T-helper 9 cell (primary cell): ENCODE measurements at places on chromosomes 4 and X.

- DNase-seq: no peak
Observed at GRCh38 chrX:22378296-22378695, 105.6 kb downstream of the CBLL2 start.

DNA sequence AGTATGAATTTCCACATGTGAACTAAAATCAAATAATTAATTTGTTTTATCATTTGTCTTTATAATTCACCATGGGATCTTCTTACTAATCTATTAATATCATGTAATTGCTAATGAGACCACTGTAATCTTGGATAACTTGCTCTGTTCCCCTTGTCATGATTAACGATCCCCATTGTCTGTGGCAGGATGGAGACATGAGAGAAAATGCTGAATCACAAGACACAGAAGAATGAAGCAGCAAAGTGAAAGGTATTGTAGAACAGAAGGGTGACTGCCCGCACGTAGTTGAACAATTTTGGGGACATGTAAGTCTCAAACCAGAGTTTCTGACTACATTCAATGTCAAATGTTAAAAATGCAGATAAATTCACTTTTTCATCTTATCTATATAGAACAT is 135.2 kb downstream of the EPHA5 start:
- DNase-seq: no peak

GRCh38 chrX:114962209-114962608 is 55.2 kb downstream of the IL13RA2 start:
- DNase-seq: no peak

GRCh38 chr4:23747281-23747735 is 142.5 kb downstream of the PPARGC1A start:
- no peak for DNase-seq

GRCh38 chrX:139200793-139201192 is 329.7 kb upstream of the F9 start:
- no peak for DNase-seq

GRCh38 chr4:16226816-16227461 is 668 bp upstream of the TAPT1 start:
- DNase-seq: peak; percentile 24

GRCh38 chr4:23504083-23504482 is 385.8 kb downstream of the PPARGC1A start:
- DNase-seq: no peak

GRCh38 chr4:38185406-38186144 is 225.4 kb downstream of the PTTG2 start:
- DNase-seq: no peak

DNA sequence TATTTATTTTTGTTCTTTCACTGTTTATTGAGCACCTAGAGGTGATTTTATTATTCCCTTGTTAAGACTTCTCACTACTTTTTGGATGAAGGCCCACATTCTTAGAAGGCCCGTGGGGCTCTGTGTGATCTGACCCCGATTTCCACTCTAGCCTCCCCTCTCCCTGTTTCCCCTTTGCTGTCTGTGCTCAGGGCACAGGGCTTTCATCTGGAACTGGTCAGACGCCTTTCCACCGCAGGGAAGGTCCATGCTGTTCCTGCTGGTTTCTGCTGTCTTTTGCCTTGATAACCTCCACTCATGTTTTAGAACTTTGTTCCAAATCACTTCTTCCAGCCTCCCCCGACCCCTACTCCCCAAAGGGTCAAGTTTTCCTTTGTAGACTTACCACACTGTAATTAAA is 31.3 kb upstream of the ANAPC4 start:
- no peak for DNase-seq

- DNase-seq: no peak
Observed at GRCh38 chrX:51862920-51863319, 30.5 kb upstream of the MAGED1 start.

DNA sequence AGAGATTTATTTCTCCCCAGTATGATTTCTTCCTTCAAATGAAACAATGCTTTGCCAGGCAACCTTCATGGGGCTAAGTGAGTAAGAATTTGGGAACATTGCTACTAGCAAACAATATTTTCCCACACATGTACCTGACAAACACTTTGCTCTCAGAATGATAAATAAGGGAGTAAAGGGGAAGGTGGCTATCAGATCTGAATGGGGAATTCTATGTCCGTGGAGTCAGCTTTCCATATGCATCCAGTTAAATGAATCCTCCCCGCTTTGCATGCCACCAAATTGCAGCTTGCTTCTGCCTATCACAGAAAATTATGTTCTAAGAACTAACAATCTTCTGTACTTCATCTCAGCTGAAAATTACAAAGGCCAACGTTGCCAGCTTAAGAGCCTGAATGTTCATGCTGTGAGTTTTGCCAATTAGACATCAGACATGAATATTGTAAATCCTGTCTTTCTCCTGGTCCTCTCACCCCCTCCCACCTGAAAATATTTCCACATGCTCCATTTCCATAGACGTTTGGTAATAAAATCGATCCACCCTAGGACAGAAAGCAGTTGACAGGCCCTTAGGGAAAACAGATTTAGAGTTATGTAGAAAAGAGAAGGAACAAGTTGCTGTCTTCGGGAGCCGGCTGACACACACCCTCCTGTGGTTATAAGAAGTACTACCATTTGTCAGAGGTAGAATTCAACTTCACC is 6.3 kb downstream of the MEPE start:
- DNase-seq: no peak

DNA sequence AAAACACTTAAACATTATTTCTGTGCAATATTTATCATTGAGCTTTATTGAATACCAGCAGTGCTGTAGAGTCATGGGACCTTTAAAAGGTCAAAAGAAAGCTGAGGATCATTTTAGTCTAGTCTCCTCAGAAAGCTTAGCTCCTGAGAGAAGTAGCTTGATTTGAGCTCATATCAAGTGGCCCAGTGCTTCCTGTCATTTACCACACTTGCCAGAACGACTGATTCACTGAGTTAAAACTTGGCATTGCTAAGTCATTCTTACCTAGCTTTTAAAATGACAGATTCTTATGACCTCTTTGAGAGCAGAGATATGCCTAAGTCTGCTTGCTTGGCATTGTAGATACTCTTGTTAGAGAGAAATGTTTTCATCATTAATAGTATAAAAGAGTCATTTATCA is 15.2 kb downstream of the SEPTIN11 start:
- DNase-seq: no peak

GRCh38 chr4:108325561-108325960 is 156.8 kb upstream of the LEF1 start:
- no peak for DNase-seq

DNA sequence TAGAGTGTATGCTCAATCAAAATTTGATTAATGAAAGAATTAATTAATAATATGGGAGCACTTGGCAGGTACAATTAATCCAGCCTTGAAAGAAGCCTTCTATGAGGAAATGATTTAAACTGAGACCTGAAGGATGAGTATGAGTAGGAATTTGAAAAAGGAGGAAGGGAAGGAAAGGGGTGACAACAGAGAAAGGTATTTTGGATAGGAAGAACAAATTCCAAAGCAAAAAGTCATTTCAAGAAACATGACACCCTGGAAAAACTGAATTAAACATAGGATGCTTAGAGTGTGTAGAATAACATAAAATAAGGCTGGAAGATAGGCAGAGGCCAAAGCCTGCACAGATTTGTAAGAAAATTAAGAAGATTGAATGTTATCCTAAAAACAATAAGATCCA is 29.6 kb downstream of the PHOX2B start:
- no peak for DNase-seq

DNA sequence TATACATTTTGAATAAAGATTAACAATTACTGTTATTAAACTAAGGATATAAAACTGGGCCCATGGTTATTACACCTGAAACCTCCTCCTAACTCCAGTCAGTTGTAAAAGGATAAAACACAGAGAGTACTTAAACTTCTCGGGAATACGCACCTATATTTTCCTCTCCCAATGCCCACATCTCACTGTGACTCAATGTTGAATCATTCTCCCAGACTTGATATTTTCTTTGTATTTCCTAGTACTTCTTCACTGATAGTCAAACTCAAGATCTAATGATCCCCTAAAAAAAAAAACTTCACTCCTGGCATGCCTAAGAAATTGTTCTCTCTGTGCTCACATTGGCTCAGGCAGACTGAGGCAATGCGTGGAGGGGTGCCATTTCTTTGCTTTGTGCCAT is 212.5 kb upstream of the DKK2 start:
- DNase-seq: no peak

DNA sequence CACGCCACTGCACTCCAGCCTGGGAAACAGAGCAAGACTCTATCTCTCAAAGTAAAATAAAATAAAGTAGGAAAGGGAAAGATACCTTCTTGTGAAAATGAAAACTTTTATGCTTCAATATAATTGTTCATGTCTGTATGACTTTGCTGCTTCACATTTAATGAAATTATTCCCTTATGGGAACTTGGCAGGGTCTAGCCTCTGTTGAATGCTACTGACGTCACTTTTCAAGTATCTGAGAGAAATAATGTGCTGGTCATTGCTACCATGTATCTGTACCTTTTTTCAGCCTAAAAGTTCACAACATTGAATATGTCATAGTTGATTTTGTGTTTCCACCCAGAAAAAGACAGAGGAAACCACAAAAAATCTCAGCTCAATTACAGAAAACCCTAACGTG is 65.2 kb downstream of the PRDM5 start:
- DNase-seq: no peak

- DNase-seq: no peak
Observed at GRCh38 chrX:130330146-130330545, 9.6 kb upstream of the SLC25A14 start.

DNA sequence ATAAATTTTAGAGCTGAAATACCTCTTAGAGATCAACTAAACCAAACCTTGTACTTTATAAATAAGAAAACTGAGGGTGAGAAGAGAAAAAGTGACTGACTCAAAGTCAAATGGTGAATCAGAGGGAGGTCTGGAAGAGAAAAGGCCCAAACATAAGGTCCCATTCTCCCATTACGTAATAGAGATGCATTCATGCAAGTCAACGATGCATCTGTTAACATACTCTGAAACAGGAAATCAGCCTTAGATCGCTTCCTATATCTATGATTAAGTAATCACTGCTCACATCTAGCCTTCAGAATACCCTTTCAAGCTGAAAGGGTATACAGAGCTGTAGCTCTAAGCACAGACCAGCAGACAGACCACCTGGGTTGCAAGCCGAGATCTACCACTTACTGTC is 6.5 kb downstream of the RNF150 start:
- DNase-seq: no peak

GRCh38 chrX:115390078-115390477 is 100.6 kb downstream of the LUZP4 start:
- no peak for DNase-seq

- DNase-seq: no peak
Observed at GRCh38 chr4:54032558-54033135, 31.8 kb downstream of the CHIC2 start.

DNA sequence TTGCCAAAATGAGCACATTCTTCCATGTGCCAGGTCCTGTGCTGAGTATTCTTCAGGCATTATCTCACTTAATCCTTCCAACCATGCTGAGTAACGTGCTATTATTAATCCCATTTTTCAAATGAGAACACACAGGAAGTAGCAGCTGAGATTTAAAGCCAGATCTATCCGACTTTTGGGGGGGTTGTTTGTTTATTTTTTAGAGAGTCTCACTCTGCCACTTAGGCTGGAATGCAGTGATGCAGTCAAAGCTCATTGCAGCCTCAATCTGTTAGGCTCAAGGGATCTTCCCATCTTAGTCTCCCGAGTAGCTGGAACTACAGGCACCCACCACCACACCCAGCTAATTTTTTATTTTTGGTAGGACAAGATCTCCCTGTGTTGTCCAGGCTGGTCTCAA is 55.5 kb upstream of the TRIM2 start:
- no peak for DNase-seq

DNA sequence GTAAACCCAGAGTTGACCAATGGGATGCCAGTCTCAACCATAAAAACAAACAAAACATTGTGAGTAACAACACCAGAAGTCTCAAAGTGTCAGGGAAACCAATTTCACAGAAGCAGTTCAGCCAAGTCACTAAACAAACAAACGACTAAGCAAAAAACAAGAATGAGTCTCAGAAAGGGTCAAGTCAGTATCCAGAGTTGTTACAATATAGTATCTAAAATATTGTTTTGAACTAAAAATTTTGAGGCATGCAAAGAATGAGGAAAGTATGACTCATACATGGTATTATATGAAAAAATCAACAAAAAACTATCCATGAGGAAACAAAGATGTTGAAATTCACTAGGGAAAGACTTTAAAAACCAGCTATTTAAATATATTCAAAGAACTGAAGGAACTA is 70.6 kb downstream of the AR start:
- no peak for DNase-seq
